ENCODE measurements at places on chromosomes 3 and 15. TPM values are rescaled to one million over a fixed set of nuclear protein-coding genes. Genes with fewer than 3 reads are reported as not detected.
A peak's percentile ranks its signal among the peaks of the same experiment; 100 is the strongest.

DNA sequence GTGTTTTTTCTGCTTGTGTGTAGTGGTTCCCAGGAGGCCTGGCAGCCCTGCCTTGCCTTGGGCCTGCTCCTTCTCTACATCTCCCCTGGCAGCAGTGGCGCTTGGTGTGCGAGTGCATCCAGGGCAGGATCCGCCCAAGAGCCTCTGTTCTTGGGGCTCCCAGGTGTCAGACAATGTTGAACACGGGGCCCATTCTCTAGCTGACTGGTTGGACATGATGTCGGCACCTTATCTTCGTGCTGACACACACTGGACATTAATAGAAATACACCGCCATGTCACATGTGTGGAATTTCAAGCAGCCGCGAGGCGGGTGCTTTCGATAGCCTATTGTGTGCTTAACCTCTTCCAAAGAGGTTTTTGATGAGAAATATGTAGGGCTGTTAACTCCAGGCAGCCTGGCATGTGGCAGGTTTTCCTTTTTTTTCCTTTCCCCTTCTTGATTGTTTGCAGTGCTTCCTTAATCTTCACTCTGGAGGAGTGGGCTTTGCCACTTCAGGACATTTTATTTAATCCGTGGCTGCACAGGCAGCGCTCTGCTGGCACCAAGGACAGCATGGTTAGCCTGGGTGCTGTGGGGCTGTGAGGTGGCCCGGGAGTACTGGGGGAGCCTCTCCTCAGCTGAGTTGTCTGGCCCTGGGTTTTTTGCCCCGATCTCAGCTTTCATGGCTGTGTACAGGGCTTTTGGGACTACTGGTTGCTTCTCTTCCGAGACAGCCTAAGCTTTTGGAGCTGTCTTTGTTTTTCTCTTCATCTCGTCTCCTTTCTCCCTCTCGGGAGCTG lies 42.5 kb downstream of the CHCHD6 start:
- peaks cover 9% of the 10 kb centered on the region for H3K27me3 ChIP-seq
- peaks cover 5% of the 10 kb centered on the region for H3K36me3 ChIP-seq
- DNase-seq: no peak
- no peak overlapping the region for H3K4me3 ChIP-seq
- H3K4me1 ChIP-seq: peaks cover 56% of the 10 kb centered on the region

GRCh38 chr15:85583442-85583841 lies 203.0 kb downstream of the AKAP13 start:
- H3K4me1 ChIP-seq: peaks cover 77% of the 10 kb centered on the region
- peak overlapping the region; percentile 85 for H3K4me3 ChIP-seq
- no peaks in the 10 kb centered on the region for H3K36me3 ChIP-seq
- DNase-seq: no peak

DNA sequence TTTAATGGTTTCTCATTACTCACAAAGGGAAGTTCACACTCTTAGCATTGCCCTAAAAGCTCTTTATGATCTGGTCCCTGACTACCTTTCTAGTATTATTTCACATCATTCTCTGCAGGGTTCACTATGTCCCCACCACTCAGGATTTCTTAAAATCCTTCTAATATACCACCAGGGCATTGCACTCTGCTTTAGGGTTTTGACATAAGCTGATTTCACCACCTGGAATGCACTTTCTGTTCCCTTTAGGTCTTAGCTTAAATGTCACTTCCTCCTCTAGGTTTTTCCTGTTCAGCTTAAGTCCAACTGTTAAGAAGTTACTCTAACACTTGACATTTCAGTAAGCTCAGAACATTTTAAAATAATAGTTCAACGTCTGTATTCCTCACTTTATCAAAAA lies 81.7 kb downstream of the HCN4 start:
- no peak for DNase-seq
- H3K27me3 ChIP-seq: peaks cover 2% of the 10 kb centered on the region
- no peak overlapping the region for H3K27ac ChIP-seq
- H3K4me3 ChIP-seq: no peak overlapping the region

DNA sequence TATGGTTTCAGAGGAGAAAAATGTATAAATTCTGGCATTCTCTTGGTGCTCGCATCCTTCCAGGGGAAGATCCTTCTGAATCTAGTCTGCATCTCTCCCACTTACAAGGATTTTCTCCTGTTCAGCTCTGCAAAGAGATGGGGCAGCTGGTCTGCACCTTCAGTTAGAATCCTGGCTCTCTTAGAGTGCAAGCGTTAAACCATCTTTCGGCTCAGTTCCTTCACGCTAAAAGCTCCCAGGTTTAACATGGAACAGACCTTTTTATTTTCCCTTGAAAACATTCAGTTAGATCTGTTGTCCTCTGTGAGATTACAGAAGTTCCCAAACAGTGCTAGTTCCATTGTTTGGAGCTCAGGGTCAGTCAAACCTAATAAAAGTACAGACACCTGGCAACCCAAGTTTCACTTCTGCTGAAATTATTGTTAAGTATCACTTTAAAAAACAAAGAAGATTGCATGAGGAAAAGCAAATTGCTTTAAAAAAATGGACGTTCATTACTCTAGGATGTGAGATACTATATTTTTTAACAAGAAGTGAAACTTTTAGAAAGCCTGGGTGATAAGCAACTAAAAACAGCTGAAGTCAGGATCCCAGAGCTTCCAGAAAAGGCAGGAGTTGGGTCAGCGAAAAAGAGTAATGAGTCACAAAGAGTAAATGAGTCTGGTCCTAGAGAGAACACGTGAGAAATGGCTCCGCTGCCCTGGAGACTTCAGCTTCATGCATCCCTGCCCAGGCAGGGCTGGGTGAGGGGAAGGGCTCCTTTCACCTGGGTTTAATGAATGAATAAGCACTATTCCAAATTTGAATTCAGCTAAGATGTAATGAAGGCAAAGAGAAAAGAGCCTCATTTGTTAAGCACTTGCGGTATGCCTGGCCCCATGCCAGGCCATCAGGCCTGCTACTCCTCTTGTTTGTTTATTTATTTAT lies 63.3 kb downstream of the ABTB1 start:
- no peak overlapping the region for H3K4me3 ChIP-seq
- peaks cover 8% of the 10 kb centered on the region for H3K27me3 ChIP-seq
- peaks cover 31% of the 10 kb centered on the region for H3K4me1 ChIP-seq

PAK6 gene
- total RNA-seq: not detected

GRCh38 chr3:188505151-188505550 lies 351.2 kb downstream of the LPP start:
- H3K4me1 ChIP-seq: no peaks in the 10 kb centered on the region
- no peaks in the 10 kb centered on the region for H3K27me3 ChIP-seq
- H3K27ac ChIP-seq: no peak overlapping the region
- DNase-seq: no peak
- H3K4me3 ChIP-seq: no peak overlapping the region

GRCh38 chr15:67183443-67184169 lies 70.9 kb downstream of the AAGAB start:
- no peak overlapping the region for H3K27ac ChIP-seq
- H3K27me3 ChIP-seq: no peaks in the 10 kb centered on the region
- peaks cover 4% of the 10 kb centered on the region for H3K36me3 ChIP-seq
- H3K4me3 ChIP-seq: no peak overlapping the region

DNA sequence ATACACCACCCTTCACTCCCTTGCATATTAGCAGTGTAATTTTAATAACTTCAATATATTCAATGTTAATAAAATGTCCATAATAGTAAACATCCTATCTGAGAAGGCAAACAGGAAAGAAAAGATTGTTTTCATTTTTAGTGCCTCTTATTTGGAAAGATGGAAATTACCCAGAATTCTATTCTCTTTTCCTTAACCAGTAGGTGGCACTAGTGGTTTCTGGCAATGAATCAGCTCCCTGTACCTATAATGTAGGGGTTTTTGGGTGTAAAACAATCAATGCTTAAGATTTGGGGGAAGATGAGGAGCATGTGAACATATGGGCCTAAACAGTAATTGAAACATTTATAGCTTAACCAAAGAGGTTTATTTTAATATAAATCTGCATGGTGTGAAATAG lies 5.7 kb upstream of the SEMA6D start:
- peaks cover 33% of the 10 kb centered on the region for H3K4me1 ChIP-seq
- no peak overlapping the region for H3K27ac ChIP-seq
- peaks cover 2% of the 10 kb centered on the region for H3K27me3 ChIP-seq
- no peak for DNase-seq
- H3K36me3 ChIP-seq: no peaks in the 10 kb centered on the region
- H3K4me3 ChIP-seq: no peak overlapping the region

All from glutamatergic neuron (in vitro differentiated cells).